ENCODE measurements at places on chromosomes 12 and 14.

DNA sequence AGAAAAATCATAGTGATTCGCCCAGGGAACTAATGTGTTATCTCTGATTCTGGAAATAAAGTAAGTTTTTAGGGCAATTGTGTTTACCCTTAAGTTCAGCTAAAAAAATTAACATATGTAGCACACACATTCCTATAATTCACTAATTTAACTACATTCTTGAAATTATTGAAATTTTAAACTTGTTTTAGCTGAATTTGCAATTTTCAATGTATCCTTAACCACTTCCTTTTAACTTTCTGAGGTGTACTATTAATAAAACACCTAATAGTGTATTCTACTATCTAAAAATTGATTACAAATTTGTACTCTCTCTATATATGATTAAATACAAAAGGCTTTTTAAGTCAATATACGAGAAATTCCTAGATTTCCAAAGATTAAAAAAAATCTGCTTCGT lies 2.2 kb downstream of the KLHL28 start:
- DNase-seq: no peak

DNA sequence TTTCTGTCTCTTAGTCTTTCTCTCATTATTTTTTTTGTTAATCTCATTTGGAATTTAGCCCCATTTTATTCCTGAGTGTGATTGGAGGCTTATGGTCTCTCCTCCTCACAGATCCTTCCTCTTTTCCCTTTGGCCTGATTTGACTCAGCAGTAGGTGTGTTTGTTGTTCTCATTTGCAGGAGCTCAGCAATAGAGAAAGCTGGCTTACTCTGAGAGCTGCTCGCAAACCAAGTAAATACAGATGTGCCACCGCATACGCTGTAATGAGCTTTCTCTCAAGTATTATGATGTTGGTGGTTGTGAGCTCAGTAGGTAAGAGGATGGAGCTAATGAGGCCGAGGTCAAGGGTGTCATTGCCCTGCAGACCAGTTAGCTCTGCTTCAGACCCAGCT lies 206.5 kb downstream of the ETV6 start:
- DNase-seq: no peak

- DNase-seq: no peak
Measured at GRCh38 chr12:25839470-25839869, 119.0 kb upstream of the RASSF8 start.

GRCh38 chr14:53927171-53927570 lies 29.5 kb downstream of the BMP4 start:
- no peak for DNase-seq

DNA sequence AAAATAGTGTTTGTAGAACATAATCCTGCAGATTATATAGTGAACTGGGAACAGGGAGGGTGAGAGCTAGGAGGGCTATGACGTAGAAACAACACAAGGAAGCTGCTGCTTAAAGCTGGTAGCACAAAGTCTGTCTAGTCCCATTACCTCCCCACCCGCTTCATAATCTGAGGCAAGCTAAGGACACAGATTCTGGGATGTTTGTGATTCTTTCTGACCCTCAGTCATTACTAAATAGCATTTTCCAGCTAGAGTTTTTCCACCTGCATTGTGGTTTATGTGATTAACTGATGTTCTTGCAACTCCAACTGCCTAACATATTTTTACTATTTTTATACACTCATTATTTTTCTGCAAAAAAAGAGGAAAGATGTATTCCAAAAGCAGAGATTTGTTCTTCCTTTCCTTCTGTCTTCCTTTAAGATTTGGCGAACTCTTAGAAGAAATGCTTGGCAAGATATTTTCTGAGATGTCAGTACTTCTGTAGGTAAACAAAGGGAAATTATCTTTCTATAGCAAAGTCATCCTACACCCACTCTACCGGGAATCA lies 293.2 kb upstream of the FAR2 start:
- DNase-seq: no peak

DNA sequence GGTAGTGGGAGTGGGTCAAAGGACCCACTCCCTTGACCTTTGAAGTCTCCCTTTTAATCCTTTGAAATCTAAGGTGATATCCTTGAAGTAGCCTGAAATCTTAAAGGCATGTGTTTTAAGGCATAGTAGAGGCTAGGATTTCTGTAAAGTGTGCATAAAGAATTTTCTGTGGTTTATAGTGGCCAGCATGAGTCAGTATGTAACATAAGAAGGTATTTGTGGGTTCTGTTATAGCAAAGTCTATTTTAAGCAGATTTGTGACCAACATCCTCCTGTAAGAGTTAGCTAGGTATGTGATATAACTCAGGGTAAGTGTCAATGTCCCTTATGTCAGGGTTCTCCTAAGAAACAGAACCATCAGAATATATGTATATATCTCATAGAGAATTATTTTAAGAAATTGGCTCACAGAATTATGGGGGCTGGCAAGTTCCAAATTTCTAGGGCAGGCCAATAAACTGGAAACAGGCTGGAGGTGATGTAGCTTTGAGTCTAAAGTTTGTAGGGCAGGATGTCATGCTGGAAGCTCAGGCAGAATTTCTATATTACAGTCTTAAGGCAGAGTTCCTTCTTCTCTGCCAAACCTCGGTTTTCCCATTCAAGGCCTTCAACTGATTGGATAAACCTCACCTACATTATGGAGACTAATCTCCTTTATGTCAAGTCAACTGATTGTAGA lies 18.7 kb upstream of the EPYC start:
- DNase-seq: no peak

Measured in stimulated activated CD4-positive, alpha-beta T cell treated with anti-CD3 and anti-CD28 coated beads, Interleukin-2, amount 100 ng/mL, for 24 hours (primary cell).